ENCODE measurements at places on chromosomes 4 and X.

DNA sequence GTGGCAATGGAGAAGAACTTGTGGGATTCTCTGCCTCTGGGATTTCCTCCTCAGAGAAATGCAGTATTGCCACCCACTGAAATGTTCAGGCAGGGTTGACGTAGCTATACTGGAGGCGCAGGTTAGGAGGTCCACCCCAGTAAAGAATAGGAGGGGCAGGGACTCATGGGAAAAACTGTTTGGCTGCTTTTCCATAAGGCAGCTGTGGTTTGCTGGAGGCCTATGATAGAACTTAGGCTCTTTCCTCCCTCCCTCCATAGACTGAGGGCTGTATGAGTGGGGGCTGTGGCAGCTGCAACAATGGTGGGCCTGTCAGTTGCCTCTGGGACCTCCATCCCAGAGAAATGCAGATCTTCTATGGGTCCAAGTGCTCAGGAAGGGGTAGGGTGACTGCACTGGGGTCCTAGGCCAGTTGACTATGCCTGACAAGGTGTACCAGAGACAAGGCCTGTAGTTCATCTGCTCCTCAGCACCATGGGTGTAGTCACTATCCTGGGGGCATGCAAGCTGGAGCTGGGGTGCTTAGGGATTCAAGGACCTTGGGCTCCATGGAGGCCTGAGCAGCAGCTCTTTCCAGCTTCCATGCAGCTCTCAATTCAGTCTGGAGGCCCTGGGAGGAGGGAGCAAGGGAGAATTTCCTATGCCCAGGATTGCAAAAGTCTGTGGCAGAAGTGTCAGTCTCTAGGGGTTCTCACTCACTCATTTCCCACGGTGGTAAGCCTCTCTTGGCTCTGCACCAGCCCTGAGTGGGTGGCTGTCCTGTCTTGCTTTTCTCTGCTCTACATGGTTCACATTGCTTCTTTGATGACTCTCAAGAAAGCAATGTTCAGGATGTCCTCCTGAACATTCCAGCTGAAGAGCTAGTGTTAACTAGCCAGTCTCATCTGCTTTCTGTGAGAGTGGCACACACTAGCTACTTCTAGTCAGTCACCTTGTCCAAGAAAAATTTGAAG lies 353.0 kb downstream of the IDS start:
- DNase-seq = no peak

DNA sequence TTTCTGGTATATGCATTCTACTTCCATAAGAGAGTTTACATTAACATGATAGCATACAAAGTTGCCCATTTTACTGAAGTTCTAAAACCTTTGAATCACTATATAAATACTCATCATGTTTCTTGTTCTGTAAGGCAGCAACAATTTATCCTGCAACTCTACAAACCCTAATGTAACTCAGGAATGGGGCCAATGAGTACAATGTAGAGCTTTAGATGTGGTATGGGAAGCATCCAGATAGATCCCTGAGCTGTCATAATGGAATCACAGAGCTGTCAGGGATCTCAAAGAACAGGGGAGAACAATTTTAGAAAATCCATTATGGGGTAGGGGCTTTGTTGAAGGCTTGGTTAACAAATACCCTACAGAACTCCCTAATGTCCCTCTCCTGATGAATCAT lies 88.5 kb downstream of the DCUN1D4 start:
- no peak for DNase-seq

DNA sequence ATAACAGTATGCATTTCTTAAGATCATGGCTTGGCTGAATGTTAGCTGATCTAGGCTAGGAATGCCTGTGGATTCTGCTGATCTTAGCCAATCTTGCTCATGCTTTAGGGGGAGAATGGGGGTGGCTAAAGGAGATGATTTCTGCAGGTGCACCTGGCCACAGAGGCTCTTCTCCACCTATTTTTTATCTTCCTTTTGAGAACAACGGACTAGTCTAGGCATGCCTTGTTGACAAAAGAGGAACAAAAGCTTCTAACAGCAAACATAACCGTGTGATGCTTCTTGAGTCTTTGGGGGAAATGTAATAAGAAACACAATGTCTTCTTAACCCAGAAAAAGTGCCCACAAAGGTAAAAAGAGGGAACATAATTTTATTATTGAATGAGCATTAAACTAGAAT lies 743.5 kb downstream of the ARAP2 start:
- DNase-seq = no peak

- no peak for DNase-seq
These were observed 201.0 kb upstream of the MAMLD1 start for GRCh38 chrX:150162141-150162540.

GRCh38 chr4:2220016-2220630 lies 21.8 kb downstream of the HAUS3 start:
- DNase-seq = peak; percentile 56

GRCh38 chr4:39574946-39575345 lies 47.7 kb upstream of the UGDH start:
- no peak for DNase-seq

DNA sequence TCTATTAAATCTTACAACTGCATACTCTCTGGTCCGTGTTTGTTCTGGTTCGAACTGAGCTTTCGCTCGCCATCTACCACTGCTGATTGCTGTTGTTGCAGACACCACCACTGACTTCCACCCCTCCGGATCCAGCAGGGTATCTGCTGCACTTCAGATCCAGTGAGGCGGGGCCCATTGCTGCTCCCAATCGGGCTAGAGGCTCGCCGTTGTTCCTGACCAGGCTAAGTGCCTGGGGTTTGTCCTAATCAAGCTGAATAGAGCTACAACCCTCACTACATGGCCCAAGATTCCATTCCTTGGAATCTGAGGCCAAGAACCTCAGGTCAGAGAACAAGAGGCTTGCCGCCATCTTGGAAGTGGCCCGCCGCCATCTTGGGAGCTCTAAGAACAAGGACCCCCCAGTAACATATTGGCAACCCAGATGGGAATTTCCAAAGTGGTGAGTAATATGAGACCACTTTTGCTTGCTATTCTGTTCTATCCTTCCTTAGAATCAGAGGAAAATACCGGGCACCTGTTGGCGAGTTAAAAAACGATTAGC lies 43.3 kb downstream of the ENOPH1 start:
- DNase-seq = no peak

DNA sequence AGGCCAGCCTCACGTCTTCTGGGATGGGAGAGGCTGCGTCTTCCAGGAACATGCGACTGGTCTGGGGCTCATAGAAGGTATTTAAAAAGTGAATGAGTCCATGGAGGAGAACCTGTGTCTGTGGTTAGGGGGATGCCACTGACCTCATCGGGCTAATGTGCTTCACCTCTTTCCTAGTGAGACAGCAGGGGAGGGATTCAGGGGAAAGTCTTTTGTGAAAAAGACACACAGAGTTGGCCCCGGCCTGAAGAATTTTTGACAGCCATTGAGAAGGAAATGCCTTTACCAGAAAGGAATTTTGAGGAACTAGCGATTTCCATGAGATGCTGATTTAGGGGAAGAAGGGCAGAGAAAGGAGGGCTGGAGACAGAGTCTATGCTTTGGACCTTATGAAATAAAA lies 11.0 kb upstream of the C4orf50 start:
- DNase-seq = no peak

Measured in fibroblast of the conjunctiva (primary cell).